AG08395 (cell line): ENCODE measurements at places on chromosomes 2 and 18.

DNA sequence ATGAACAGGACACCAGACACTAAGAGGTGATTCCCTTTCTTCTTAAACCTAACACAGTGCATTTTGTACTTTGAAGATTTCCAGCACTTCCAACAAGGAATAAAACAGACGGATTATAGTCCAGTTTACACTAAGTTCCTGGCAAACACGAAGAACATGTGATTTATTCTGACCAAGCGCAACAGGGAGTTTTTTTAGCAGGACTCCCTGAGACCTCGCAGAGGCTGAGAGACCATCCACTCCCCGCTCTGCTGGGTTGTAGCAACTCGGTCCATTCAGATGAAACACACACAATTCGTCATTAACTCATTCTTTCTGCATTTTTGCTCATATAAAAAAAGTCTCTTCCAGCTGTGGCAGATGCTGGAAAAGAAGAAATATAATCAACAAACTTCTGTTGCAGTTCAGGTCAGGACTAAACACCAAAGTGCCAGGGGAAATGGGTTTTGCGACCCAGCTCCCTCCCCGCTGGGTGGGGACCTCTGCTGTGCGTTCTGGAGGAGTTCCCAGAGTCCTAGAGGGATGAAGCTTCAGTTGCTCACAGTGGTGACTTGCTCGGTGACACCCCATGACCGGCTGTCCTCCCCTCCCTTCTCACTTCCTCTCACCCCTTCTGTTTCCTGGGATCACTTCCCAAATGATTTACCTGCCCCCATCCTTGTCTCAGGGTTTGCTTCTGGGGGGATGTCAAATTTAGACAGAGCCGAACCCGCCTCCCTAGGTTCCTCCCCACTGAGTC, 52.5 kb downstream of the KCNF1 start:
- no peak for DNase-seq

GRCh38 chr2:88069117-88069516, 1.5 kb downstream of the SMYD1 start:
- DNase-seq = no peak

- DNase-seq = peak; percentile 86
Measured at GRCh38 chr2:218000136-218000535, 2.7 kb downstream of the TNS1 start.

DNA sequence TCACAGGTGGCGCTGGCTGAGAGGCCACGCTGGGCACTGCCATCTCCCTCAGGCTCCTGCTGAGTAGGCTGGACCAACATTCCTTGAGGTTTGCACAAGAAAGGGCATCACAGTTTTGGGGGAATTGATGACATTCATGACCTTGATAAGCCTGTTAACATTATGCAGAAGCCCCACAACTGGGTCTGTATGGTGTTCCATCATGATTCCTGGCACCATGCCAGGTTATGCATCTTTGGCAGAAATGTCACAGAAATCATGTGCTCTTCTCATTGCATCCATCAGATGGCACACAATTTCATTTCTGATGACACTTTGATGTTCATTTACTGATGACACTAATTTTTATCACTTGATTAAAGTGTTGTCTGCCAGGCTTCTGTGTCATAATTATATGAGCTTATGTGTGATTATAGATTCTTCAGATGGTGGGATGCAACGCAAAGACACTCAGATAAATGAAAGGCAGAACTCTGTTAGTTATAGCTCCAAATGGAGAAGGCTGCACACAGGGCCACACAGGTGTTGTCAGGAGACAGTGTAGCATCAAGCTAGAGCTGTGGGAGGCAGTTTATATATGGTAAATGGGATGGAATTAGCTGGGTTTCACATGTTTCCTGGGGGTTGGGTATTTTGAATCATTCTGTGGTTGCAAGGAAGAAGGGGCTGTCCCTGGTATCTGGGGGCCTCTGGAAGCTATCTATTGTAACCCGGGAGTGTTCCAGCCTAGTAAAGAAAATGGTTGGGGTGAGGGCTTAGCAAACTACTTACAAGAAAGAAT, 191.3 kb downstream of the SLC39A10 start:
- DNase-seq = no peak

DNA sequence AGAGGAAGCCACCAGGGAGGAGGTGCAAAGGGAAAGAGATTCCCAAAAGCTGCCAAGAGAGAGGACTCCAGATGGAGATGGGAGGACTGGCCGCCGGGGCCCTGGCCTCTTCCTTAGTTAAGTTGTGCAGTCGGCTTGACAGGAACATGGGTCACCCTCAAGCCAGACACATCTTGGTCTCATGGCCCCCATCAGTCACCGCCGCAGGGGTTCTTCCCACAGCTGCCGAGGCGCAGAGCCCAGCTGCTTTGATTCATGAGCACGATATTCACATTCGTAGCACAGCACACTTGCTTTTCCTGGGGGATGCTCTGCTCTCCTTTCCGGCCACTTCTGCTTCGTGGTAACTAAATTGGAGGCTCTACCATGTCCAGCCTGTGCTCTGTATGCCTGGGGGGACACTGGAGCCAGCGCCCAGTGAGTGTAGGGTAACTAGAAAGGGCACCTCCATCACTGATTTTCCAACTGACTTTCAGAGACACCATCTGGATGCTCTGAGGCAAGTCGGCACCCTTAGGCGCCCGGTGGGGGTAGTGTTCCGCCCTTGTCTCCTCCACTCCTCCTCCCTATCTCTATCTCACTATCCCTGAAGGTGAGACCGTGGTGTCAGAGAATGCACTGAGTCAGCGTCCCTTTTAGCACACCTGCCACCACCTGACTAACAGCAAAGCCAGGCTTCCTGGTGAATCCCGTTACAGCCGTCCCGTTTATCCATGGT, 13.3 kb downstream of the TWIST2 start:
- DNase-seq = no peak

DNA sequence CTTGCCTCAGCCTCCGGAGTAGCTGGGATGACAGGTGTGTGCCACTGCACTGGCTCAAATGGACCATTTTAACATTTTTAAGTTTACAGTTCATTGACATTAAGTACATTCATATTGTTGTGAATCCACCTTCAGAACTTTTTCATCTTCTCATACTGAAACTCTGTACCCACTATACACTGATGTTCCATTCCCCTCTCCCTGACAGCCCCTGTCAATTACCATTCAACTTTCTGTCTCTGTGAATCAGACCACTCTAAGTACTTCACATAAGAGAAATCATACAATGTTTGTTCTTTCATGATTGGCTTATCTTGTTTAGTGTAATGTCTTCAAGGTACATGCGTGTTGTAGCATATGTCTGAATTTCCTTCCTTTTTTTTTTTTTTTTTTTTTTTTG, 1.9 kb upstream of the KIAA2012 start:
- no peak for DNase-seq

GRCh38 chr2:205721057-205721449, 38.8 kb downstream of the NRP2 start:
- DNase-seq = no peak

DNA sequence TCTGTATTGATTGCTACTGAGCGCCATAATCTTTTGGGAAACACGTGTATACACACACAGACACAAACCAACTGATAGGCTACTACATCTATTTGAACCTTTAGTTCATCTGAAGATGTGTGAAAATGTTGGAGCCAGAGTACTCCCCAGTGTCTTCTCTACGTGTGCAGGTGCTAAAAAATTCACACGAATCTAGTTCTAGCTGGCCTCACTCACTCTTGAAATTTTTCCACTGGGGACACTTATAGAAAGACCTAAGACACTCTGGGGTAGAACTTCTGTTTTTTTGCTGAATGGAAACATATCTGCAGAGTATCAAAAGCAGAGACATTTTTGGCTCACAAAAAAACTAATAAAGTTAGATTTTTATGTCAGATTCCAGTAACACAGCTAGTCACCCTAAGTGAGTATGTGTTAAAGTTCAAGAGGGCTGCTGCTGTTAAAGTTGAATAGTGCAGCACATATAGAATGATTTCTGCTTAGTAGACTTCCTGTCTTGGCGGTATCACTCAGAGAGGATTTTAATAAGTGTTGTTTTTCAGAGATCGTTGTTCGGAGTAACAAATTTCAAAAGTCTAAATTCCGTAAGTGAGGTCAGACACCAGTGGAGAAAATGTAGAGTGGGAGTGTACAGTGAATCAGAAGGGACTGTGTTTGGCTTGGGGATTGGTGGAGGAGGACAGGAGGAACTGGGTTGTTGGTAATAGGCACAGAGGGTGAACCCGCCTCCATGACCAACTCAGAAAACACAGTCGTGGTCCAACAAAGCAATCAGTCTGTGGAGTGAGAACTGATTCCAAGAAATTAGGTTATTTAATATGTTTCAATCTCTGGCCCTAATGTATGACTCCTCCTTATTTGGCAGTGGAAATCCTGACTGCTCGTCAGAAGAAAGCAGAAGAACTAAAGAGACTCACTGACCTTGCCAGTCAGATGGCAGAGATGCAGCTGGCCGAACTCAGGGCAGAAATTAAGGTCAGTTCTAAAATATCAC, 43.1 kb downstream of the KCTD18 start:
- DNase-seq = peak; percentile 30

GRCh38 chr2:86753606-86754005, 33.5 kb downstream of the RMND5A start:
- no peak for DNase-seq

DNA sequence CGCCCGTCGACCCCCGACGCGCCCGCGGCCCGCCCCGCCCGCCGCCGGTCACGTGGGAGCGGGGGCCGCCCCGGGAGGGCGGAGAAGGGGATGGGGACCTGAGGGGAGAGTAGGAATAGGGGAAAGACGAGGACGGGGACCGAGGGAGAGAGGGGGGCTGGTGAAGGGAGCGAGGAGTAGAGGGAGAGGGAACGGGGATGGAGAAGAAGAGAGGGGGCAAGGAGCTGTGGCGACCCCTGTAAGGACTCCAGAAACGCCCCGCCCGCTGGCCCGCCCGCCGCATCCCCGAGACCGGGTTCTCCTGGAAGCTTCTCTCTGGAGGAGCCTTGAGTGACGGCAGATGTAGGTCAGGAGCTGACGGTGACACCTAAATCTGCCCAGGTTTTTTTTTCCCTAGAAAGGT, 615 bp downstream of the ADNP2 start:
- peak; percentile 65 for DNase-seq

DNA sequence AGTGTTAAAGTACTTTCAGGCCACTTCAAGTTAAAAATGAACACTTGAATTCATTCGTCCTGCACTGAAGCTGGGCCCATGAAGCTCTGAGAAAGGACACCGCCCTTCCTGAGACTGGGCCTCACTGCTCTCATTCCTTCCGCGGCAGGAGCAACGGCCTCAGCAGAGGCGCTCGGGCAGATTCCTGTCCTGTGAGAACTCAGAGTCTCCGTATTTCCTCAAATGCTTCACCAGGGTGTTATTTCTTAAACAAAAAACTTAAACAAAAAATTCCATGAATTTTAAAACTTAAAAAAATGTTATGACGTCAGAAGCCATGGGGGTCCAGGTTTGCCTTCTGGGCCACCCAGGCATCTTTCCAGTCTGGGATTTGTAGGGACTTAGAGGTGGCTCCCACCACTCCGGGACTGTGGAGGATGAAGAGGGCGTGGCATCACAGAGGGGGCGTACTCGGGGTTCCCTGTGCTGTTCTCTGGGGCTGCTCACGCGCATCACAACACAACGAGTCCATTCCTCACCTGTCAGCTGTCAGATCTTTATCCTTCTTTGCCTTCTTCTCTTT, 115.9 kb upstream of the ASB18 start:
- no peak for DNase-seq

DNA sequence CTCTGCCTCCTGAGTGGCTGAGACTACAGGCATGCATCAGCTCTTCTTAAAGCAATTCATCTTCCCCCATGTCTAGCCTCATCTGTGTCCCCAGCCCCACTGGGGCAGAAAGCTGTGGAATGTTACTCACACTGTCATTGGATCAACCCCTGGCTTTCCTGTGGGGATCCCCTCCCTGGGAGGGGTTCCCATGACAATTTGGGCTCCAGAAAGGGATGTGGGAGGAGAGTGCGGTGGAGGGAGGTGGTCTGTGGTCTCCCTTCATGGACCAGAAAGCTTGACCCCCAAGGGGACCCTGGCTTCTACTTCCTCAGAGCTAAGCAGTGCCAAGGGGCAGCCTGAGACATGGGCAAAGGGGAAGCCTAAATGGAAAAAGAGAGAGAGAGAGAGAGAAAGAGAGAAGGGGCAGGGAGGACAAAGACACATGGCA, 1.3 kb downstream of the NGEF start:
- no peak for DNase-seq

DNA sequence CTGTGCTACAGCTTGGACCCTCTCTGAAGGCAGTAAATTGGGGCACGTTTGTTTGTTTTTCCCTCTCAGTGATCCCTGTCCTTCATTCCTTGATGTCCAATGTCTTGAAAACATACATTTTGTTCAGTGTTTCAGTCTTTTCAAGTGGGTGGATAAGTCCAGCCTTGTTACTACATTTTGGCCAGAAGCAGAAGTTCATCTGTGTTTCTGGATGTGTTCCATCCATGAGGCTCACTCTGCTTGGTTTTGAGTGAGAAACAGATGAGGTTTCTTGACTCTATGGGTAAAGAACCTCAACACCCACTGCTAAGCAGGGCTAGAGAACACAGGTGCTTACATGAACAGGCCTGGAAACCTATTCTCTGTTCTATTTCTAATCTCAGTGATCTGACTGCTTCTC, 74.5 kb upstream of the RFX8 start:
- no peak for DNase-seq

- no peak for DNase-seq
Measured at GRCh38 chr2:10139536-10139935, 17.0 kb downstream of the RRM2 start.

- DNase-seq = no peak
Measured at GRCh38 chr2:126761981-126762878, 106.3 kb downstream of the GYPC start.

GRCh38 chr2:186544255-186544675, 45.6 kb upstream of the ITGAV start:
- DNase-seq = peak; percentile 63

- no peak for DNase-seq
Measured at GRCh38 chr18:21853016-21853415, 112.4 kb downstream of the MIB1 start.

- DNase-seq = no peak
Measured at GRCh38 chr2:209141142-209141541, 282.7 kb upstream of the MAP2 start.

- DNase-seq = no peak
Measured at GRCh38 chr2:15808944-15809343, 131.4 kb upstream of the MYCN start.

GRCh38 chr2:181138816-181139215, 158.4 kb downstream of the UBE2E3 start:
- DNase-seq = peak; percentile 15

DNA sequence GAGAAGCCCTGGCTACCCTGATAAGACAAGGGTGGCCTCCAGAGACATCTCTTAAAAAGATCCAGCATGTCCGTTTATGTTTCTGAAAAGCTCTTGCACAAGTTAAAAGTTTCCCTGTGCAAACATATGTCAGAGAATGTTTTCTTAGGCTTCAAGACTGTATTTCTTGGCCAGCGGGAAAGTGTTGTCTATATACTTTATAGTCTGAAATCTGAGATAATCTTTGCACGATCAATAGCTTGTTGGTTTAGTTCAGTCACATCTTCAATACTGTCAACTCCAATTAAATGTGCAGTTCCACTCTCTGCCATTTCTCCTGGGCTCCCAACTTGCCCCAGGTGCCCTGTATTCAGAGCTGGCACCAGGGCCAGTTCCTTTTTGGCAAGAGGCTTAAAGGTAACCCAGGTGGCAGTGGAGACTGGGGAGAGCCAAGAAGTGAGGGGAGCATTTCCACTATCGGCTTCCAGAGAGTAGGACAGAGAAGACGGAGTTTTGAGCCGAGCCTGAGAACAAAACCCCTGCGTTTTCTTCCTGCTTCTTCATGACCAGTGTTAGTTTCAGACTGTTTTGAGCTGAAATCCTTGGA, 64.4 kb downstream of the ACOXL start:
- DNase-seq = no peak

- DNase-seq = no peak
Measured at GRCh38 chr2:96768083-96768561, 7.4 kb downstream of the CNNM4 start.

GRCh38 chr2:134839649-134840048, 1.2 kb downstream of the ACMSD start:
- DNase-seq = no peak
